ENCODE measurements at places on chromosomes 1 and 21.
A peak's percentile ranks its signal among the peaks of the same experiment; 100 is the strongest.

- DNase-seq = no peak
Measured at GRCh38 chr1:81007024-81007423, 793.7 kb upstream of the ADGRL2 start.

DNA sequence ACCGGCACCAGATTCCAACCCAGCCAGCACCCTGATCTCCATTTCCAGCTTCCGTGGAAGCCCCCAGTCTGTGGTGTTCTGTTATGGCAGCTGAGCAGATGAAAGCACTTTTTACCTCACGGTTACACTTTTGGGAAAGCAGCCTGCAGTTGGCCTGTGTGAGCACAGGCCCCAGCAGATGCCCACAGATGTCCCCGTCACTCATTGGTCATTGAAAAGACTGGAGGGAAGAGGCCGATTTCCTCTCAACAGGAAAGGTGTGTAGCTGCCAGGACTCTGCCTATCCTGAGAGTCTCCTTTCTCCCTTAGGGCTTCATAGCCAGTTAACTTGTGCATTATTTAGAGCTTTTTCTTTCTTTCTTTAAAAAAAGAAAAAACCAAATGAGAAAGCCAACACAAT lies 123.0 kb downstream of the PCBP3 start:
- no peak for DNase-seq

GRCh38 chr1:228008391-228009115 lies 1.8 kb downstream of the WNT3A start:
- DNase-seq = peak; percentile 2

DNA sequence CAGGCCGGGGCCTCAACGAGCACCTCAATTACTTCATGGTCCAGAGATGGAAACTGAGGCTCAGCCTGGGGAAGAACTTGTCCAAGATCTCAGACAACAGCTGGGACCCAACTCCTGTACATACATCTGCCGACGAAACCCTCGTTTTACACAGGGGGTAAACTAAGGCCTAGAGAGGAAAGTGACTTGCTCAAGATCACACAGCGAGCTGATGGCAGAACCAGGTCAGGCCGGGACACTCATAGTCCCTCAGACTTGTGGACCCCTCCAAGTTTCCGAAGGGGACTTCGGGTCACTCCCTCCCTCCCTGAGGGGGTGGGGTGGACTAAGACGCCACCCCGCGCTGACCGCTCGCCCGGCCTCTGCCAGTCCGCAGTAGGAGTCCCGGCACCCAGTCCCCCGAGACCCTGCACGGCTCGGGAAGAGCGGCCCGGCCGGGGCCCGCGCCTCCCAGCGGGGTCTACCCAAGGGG lies 430 bp downstream of the WASF2 start:
- no peak for DNase-seq

DNA sequence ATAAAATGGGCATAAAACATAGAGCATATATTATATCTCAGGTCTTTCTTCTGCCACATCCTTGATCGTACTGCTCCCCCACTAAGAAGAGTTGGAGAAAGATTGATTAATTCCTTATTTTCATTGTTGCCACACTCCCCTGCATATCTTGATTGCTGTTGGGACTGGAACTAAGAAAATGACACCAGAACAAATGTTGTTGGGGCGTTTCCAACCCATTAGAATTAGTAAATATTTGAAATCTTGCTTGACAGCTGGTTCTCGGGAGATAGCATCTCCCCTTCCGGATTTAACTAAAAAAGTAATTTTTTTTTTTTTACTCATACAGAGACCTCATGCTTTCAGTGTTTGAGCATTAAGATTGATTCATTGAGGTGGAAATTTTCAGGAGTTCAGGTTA lies 493.0 kb upstream of the PLXNA2 start:
- no peak for DNase-seq

All from urothelium cell line (cell line).